ENCODE measurements at places on chromosomes 4 and X.

DNA sequence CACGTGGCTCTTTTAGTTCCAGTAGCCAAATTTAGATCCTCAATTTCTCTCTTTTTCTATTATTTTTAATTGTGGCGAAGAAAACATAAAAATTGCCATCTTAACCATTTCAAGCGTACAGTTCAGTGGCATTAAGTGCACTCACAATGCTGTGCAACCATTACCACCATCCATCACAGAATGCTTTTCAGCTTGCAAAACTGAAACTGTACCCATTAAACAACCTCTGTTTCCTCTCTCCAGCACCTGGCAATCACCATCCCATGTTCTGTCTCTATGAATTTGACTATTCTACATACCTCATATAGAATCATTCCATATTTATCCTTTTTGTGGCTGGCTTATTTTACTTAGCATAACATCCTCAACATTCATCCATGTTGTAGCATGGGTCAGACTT, 74.9 kb downstream of the METTL14 start:
- DNase-seq, result no peak

- DNase-seq, result peak; percentile 97
Measured at GRCh38 chr4:38322714-38323113, 341.3 kb upstream of the KLF3 start.

DNA sequence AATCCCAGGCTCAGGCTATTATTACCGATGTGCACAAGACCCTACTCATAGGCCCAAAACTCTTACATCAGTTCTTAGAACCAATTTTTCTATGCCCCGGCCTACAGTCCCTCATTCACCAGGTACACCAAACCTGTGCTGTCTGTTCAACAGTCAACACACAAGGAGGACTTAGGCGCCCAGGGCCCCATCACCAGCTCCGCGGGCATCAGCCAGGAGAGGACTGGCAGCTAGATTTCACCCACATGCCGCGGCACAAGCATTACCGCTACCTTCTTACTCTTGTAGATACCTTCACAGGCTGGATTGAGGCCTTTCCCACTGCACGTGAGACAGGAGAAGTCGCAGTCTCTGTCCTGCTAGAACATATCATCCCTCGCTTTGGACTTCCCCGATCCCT, 962.5 kb downstream of the RPA4 start:
- DNase-seq, result no peak

DNA sequence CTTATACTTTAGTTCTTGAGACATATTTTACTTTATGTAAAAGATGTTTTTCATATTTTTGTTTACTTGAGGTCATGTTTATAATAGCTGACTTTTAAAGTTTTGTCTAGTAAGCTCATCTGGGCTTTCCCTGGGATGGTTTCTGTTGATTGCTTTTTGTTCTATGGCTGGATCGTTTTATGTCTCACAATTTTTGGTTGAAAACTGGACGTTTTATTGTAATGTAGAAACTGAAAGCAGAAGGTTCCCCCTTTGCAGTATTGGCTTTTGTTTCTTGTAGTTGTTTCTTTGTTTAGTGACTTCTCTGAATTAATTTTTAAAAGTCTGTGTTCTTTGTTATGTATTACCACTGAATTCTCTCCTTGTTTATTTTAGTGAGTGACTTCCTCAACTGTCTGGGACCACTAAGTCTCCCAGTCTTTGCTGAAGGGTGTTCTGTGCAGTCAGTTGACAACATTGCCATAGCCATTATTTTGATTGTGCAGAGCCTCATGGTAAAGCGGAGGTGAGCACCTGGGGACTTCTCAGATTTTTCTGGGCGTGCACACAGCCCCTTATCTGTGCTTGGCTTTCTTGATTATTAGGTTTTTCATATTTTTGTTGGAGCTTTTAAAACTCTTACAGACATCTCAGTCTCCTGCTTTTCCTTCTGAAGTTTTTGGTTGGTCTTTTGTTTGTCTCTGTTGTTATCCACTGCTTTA, 31.0 kb downstream of the KDM6A start:
- no peak for DNase-seq

GRCh38 chr4:82402196-82402775, 28.0 kb downstream of the HNRNPDL start:
- no peak for DNase-seq

- no peak for DNase-seq
Measured at GRCh38 chrX:3680459-3680858, 33.0 kb downstream of the PRKX start.

DNA sequence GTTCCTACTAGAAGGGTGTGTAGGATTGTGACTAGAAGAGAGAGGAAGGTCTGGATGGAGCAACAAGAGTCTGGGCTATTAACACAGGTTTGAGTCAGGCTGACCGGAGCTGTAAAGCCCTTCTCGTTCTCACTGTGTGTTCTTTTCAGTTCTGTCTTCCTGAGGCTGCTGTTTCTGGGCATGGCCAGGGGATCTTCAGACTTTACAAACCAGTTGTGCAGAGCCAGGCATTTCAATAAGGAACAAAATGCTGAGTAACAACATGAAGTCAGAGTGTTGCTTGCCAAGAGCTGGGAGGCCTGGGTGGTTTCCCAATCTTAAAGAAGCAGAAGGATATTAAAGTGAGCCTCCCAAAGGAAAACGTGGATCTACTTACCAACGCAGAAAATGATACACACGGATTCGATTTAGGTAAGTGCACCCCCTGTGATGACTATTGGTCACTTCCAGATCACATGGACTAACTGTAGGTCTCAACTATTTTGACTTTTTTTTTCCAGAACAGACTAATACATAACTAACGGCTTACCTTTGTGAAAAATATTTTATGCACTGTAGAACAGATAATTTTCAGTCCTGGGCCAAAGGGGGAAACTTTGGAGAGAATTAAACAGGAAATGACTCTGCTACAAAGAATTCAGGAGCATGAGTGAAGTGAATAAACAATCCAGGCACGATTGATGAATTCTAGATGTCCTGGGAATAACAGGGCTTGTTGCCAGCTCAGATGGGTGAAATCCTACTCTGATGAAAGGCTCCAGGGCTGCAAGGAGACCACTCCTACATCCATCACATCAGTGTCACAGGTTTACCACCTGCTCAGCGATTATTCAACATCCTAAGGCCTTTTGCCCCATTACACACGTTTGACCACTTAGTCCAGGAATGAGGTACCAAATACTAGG, 94.5 kb downstream of the ANXA3 start:
- peak; percentile 93 for DNase-seq

DNA sequence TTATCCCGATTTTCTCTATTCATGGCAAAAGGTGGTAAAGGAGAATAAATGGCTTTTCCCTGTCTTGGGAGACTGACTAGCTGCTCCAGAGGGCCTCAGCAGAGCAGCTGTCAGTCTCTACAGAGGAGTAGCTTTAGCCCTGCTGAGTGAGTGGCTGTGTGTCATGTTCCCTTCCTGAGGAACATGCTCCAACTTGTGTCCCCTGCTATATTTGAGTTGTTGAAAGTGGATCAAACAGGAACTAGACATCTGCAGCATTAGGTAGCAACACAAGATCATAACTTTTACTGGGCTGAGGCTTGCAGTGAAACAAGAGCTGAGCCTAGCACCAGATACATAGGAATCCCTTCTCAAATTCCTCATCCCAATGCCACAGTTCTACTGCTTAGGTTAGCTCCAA, 26.7 kb upstream of the PLAC1 start:
- no peak for DNase-seq

DNA sequence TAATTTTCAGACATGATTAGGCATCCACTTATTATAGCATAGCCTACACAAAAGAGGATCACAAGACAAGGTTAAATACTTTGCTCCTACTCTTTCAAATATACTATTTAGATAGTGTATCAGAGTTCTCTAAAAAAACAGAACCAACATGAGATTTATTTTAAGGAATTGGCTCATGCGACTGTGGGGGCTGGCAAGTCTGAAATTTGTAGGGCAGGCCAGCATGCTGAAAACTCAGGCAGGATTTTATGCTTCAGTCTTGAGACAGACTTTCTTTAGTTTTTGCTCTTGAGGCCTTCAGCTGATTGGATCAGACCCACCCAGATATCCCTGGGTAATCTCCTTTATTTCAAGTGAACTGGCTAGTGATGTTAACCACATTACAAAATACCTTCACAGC, 169.5 kb downstream of the MAML3 start:
- DNase-seq, result no peak

- no peak for DNase-seq
Measured at GRCh38 chr4:124684301-124684700, 28.2 kb downstream of the ANKRD50 start.

DNA sequence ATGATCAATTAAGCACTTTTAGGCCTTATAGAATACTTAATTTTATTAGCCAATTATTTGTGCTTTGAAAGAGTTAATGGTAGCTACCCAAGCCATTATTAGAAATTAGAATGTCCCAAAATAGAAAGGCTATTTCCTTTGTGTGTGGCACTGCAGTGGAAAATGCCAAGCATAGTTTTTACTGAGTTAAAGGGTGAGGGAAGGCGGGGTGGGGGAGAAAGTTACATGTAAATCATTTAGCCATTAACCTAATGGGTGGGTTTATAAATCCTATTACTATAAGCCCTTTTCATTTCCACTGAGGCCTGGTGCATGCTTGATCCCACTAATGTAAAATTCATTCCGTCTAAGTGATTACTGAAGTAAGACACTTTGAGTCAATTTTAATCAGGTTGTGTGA, 105.8 kb downstream of the POLA1 start:
- no peak for DNase-seq

- DNase-seq, result peak; percentile 75
Measured at GRCh38 chr4:107379054-107379869, 340.8 kb downstream of the PAPSS1 start.

DNA sequence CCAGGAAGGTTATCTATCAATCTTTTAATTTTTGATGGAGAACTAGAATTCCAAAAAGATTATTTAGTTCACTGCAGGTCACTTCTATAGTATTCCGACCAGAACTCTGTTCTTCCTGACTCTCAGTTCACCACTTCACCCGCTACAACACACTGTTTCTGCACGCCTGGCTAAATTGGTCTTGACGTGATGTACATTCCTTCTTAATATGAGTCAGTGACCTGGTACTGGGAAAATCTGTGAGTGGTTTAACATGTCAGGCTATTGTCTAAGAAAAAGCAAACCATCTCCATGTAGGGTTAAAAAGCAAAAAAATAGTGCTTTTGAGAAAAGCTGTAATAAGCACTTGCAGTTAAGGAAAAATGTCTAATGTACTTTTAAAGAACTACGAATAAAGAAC, 120.4 kb downstream of the NDST3 start:
- DNase-seq, result peak; percentile 83

DNA sequence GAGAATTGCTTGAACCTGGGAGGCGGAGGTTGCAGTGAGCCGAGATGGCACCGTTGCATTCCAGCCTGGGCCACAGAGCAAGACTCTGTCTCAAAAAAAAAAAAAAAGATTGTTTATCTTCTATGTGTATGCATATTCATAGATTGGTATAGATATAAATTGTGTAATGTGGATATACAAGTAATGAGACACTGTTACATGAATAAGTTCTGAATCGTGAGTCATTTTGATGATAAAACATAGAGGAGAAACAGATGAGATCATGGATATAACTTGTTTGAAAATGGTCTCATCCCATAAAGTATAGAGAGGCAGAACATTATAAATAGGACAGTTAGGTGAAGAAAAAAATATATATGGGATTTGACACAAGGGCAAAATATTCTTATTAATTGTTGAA, 628.0 kb downstream of the IL1RAPL1 start:
- no peak for DNase-seq

All from fibroblast of skin of scalp (primary cell).